MCF 10A (cell line): ENCODE measurements at places on chromosomes 12 and 14. TPM values are rescaled to one million over a fixed set of nuclear protein-coding genes. Genes with fewer than 3 reads are reported as not detected.

Gene GZMB
- not detected in 2 replicates for total RNA-seq

Gene KRT75
- total RNA-seq = not detected in 2 replicates

Gene LRIG3
- total RNA-seq = 26.5 and 41.5 TPM in 2 replicates

Gene TMEM119
- total RNA-seq = not detected in 2 replicates

Gene YEATS4
- 26.1 and 30.9 TPM in 2 replicates for total RNA-seq

Gene HOXC10
- total RNA-seq = not detected in 2 replicates

Gene SERPINA12
- not detected in 2 replicates for total RNA-seq

Gene PTGER2
- 0.12 TPM in 2 replicates for total RNA-seq

Gene RHEBL1
- total RNA-seq = 0.35 and 0.93 TPM in 2 replicates

Gene GPRC5D
- total RNA-seq = not detected in 2 replicates

Gene ZC2HC1C
- 1.3 and 2.2 TPM in 2 replicates for total RNA-seq

Gene SERPINA3
- 44.5 and 54.5 TPM in 2 replicates for total RNA-seq

- no peak for DNase-seq
- H3K4me3 ChIP-seq = no peak overlapping the region
- peaks cover 18% of the 10 kb centered on the region for H3K36me3 ChIP-seq
- no peak overlapping the region for H3K27ac ChIP-seq
- H3K4me1 ChIP-seq = no peaks in the 10 kb centered on the region
Observed at GRCh38 chr14:96881713-96882112, 84.5 kb downstream of the VRK1 start.

GRCh38 chr14:64400829-64401459 is 12.8 kb downstream of the MTHFD1 start:
- no peak overlapping the region for H3K27ac ChIP-seq
- DNase-seq = no peak

DNA sequence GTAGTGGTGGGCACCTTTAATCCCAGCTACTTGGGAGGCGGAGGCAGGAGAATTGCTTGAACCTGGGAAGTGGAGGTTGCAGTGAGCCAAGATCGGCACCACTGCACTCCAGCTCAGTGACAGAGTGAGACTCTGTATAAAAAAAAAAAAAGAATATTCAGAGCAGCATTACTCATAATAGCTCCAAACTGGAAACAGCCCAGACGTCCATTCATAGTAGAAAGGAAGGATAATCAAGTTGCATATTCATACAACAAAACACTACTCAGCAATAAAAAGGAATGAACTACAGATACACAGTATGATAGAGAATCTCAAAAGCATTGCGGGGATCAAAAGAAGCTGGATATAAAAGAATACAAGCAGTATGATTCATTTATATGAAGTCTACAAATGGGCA is 19.1 kb downstream of the TMEM30B start:
- peaks cover 25% of the 10 kb centered on the region for H3K27me3 ChIP-seq
- DNase-seq = no peak
- H3K4me3 ChIP-seq = no peak overlapping the region
- no peaks in the 10 kb centered on the region for H3K36me3 ChIP-seq
- no peaks in the 10 kb centered on the region for H3K4me1 ChIP-seq

DNA sequence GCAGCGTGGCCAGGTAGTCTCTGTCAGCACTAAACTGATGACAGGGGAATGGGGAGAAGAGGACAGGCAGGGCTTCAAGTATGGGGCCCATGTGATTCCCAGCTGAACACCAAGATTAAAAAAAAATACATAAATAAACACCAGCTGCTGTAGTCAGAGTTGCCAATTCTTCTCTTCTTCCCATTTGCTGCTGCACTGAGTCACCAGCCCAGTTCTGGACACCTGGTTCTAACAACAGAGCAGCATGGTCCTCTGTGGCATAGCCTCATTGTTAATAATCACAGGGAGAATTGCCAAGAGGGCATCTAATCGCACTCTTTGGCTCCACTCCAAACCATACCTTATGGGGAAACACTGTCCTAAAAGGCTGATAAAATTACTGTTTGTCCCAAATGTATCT is 15.1 kb downstream of the PPM1H start:
- peak overlapping the region; percentile 35 for H3K27ac ChIP-seq
- no peaks in the 10 kb centered on the region for H3K27me3 ChIP-seq
- no peak overlapping the region for H3K4me3 ChIP-seq
- peaks cover 12% of the 10 kb centered on the region for H3K4me1 ChIP-seq
- DNase-seq = peak; percentile 75

- H3K27me3 ChIP-seq = no peaks in the 10 kb centered on the region
- no peak for DNase-seq
- H3K27ac ChIP-seq = no peak overlapping the region
- peaks cover 14% of the 10 kb centered on the region for H3K36me3 ChIP-seq
Observed at GRCh38 chr14:24247422-24247821, 5.0 kb upstream of the TINF2 start.

GRCh38 chr12:119071638-119072231 is 90.4 kb downstream of the SRRM4 start:
- no peaks in the 10 kb centered on the region for H3K36me3 ChIP-seq
- no peaks in the 10 kb centered on the region for H3K27me3 ChIP-seq
- no peak for DNase-seq

DNA sequence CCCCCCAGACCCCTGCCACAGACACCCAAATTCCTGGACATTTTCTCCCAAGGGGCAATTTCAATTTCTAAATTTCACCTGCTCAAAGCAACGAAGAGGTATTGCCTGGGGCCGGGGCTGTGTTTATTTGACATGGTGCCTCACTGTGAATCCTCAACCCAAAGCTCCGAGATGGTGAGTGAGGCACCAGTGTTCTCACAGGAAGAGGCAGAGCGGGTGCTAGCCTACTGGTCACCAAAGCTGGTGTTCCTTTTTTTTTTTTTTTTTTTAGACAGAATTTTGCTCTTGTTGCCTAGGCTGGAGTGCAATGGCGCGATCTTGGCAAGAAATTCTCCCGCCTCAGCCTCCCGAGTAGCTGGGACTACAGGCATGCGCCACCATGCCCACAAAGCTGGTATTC is 14.8 kb upstream of the SH2B3 start:
- DNase-seq = no peak
- H3K4me1 ChIP-seq = peaks cover 10% of the 10 kb centered on the region
- H3K27me3 ChIP-seq = peaks cover 13% of the 10 kb centered on the region
- peaks cover 5% of the 10 kb centered on the region for H3K36me3 ChIP-seq
- H3K27ac ChIP-seq = no peak overlapping the region

- DNase-seq = no peak
- H3K27me3 ChIP-seq = no peaks in the 10 kb centered on the region
- no peak overlapping the region for H3K27ac ChIP-seq
- H3K4me1 ChIP-seq = peaks cover 10% of the 10 kb centered on the region
- peaks cover 9% of the 10 kb centered on the region for H3K36me3 ChIP-seq
Observed at GRCh38 chr14:100532906-100533655, 54.1 kb downstream of the BEGAIN start.

- peak overlapping the region; percentile 39 for H3K27ac ChIP-seq
- H3K36me3 ChIP-seq = peaks cover 75% of the 10 kb centered on the region
- H3K4me1 ChIP-seq = peaks cover 11% of the 10 kb centered on the region
- no peak overlapping the region for H3K4me3 ChIP-seq
- H3K27me3 ChIP-seq = no peaks in the 10 kb centered on the region
Observed at GRCh38 chr12:26918321-26919215, 19.2 kb downstream of the INTS13 start.

DNA sequence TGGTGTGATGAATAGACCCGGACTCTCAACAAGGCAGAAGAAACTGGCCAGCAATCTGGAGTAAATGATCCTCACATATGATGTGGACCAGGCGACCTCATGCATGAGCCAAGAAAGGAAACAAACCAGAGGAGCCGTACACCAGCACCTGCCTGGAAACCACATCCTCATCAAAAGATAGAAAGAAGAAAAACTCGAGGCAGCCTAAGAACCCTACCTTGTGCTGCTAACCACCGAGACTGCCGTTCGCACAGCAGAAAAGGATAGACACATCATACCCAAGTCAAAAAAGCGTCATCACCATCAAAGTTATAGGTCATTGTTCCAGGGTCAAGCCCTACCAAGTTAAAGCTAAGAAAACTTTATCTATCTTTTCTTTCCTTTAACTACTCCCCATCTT is 66.7 kb downstream of the RESF1 start:
- H3K27ac ChIP-seq = no peak overlapping the region
- H3K27me3 ChIP-seq = peaks cover 4% of the 10 kb centered on the region
- DNase-seq = no peak
- H3K4me1 ChIP-seq = no peaks in the 10 kb centered on the region
- H3K36me3 ChIP-seq = no peaks in the 10 kb centered on the region

DNA sequence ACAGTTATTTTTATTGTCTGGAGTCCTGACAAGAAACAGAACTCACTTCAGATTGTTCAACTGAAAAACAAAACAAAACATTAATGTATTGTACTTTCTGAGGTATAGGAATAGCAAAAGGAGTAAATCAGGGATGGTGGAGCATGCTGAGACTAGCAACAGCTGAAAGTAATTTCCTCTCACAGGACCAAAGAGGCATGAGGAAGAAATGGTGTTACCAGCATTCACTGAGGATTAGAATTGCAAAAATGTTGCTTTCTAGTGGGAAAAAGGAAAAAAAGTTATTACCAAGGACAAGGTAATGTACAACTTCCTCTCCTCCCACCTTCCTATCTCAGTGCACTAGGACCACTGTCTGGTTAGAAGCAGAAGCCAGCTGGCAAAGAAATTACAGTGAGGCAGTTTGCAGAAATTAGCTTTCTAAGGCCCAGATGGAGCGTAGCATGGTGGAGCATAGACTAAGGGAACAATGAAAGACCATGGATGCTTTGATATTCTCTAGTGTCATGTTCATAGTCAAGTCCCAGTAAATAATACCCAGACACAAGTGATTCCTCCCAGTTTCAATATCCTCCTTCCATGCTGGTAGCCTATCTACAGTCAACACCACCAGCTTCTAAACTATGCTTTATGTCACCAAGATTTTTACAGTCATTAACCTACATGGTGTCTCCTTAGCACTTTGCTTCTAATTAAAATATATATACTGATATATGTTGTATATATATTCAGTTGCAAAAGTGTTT is 133.7 kb upstream of the DCN start:
- DNase-seq = no peak
- no peak overlapping the region for H3K27ac ChIP-seq
- H3K27me3 ChIP-seq = peaks cover 47% of the 10 kb centered on the region

DNA sequence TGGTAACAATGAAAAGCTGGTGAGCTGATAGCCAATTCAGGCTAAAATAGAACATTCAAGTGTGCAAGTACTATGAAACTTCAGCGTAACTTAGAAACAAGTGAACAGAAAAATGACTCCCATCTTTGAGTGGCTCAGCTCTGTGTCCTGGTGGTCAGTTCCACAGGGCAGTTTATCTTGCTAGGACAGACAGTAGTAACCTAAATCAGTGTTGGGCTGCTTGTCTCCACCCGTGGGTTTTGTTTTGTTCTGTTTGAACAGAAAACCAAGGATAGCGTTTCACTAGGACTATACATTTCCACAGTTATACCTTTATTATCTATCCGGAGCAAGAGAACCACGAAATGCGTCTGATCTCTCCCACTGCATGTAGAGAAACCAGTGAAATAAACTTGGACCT is 467.8 kb downstream of the EGLN3 start:
- DNase-seq = no peak
- H3K36me3 ChIP-seq = no peaks in the 10 kb centered on the region
- no peaks in the 10 kb centered on the region for H3K4me1 ChIP-seq
- no peak overlapping the region for H3K4me3 ChIP-seq

DNA sequence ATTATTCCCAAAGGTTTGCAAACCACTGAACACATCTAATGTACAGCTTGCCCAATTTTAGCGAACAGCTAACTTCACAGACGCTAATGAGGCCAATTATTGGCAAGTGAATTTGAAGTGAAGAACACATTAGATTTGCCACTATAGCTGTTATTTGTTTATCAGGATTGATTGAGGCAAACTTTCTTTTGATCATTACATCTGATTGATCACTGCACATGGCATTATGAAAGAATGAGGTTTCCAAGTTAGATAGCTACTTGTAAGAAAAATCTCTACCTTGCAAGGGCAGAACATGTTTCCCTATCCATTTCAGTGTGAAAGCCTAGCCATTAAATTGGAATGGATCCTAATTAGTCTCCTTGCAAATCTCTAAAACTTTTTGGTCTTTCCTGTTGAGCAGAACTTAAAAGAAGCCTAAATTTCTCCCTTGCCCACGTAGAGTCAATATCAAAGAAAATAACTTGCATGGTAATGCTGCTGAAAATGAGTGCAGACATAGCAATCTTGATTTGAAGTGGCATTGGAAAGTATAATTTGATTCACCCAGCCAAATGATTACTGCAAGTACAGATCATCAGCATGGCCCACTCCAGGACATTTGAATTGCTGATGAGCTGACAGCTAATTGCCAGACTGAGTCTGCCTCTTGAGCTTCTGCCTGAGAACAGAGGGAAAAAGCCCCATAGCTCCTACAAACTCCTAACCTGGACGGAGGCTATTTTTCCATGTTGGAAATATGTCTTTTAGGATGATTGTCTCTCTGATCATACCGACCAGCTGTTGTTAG is 98.6 kb downstream of the TPH2 start:
- no peak overlapping the region for H3K27ac ChIP-seq
- DNase-seq = no peak
- H3K27me3 ChIP-seq = peaks cover 30% of the 10 kb centered on the region
- no peak overlapping the region for H3K4me3 ChIP-seq

GRCh38 chr14:103107941-103108748 is 13.6 kb downstream of the EXOC3L4 start:
- peaks cover 13% of the 10 kb centered on the region for H3K27me3 ChIP-seq
- H3K27ac ChIP-seq = no peak overlapping the region
- H3K4me1 ChIP-seq = peaks cover 14% of the 10 kb centered on the region
- no peaks in the 10 kb centered on the region for H3K36me3 ChIP-seq
- no peak overlapping the region for H3K4me3 ChIP-seq

- H3K36me3 ChIP-seq = no peaks in the 10 kb centered on the region
- H3K27ac ChIP-seq = no peak overlapping the region
- H3K4me3 ChIP-seq = no peak overlapping the region
- H3K27me3 ChIP-seq = peaks cover 11% of the 10 kb centered on the region
- no peak for DNase-seq
Observed at GRCh38 chr14:51093371-51094281, 1.3 kb downstream of the TRIM9 start.

GRCh38 chr12:55728186-55728938 is 447 bp downstream of the CD63 start:
- peak overlapping the region; percentile 76 for H3K4me3 ChIP-seq
- H3K27me3 ChIP-seq = no peaks in the 10 kb centered on the region
- H3K36me3 ChIP-seq = peaks cover 47% of the 10 kb centered on the region

GRCh38 chr12:80504389-80505163 is 60.5 kb downstream of the PTPRQ start:
- H3K27ac ChIP-seq = no peak overlapping the region
- H3K4me1 ChIP-seq = no peaks in the 10 kb centered on the region
- DNase-seq = no peak
- H3K4me3 ChIP-seq = no peak overlapping the region
- H3K27me3 ChIP-seq = peaks cover 11% of the 10 kb centered on the region
- H3K36me3 ChIP-seq = no peaks in the 10 kb centered on the region

DNA sequence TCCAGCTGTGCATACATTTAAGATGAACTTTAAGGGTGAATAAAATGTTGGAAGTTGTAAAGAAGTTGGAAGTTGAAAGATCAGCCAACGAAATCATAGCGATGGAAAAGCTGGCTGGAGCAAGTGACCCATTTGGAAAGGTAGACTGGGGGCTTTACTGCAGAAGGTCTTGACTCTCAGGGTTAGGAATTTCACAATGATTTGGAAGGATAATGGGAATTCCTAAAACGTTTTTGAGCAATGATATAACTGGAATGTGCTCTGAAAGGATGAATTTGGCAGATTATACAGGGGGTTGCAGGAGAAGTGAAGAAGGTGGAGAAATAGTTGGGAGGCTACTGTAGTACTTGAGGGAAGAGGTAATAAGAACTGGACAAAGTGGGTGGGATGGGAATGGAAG is 27.4 kb downstream of the EMP1 start:
- DNase-seq = no peak
- no peak overlapping the region for H3K27ac ChIP-seq
- H3K4me1 ChIP-seq = peaks cover 43% of the 10 kb centered on the region
- peaks cover 10% of the 10 kb centered on the region for H3K36me3 ChIP-seq
- no peak overlapping the region for H3K4me3 ChIP-seq
- no peaks in the 10 kb centered on the region for H3K27me3 ChIP-seq
